ENCODE measurements at places on chromosomes 6 and 20.

DNA sequence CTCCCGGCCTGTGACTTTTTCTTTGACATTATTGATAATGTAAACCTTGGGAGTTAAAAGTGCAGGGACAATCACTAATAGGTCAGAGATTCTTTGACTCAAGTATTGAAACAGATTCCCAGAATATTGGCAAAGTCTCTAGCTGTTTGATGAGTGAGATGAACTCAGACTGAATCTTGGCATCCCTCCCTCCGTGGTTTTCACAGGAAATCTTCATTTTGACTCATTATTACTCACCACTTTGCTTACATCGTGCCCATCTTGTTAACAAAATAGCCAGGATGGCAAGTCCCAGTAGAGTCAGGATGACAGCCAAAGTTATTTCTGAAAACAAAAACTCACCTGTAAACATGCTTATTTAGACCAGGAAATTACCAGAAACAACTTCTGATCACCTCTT lies 2.0 kb downstream of the TSBP1 start:
- DNase-seq: peak; percentile 28

DNA sequence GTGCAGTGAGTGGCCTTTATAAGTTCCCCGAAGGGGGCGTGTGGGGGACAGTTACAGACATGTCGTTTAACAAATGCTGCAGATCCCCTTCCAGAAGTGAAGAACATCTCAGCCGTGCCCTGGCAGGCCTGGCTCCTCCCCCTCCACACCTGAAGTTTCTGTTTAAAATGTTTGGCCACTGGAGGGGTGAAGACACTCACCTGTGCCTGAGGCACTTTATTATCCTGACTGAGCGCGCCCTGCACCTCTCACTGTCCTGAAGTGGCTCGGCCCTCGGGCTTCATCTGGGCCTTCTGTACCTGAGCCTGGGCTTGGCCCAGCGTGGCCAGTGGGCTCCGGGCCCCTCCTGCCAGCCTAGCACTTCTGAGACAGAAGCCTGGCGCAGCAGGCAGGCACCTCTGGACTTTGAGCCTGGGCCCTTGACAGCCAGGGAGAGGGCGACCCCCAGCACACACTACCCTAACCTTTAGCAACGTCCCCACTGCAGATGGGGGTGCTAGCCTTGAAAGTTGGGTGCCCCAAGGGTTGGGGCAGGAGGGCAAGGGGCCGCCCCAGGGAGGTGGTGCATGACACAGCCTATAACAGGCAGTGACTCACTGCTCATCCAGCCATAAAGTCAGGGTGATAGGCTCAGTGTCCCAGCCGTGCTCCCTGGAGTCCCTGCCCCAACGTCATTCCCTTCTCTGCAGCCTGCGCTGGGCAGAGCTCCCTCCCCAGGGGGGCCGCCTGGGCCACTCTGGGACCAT lies 13.6 kb upstream of the GATA5 start:
- DNase-seq: no peak

DNA sequence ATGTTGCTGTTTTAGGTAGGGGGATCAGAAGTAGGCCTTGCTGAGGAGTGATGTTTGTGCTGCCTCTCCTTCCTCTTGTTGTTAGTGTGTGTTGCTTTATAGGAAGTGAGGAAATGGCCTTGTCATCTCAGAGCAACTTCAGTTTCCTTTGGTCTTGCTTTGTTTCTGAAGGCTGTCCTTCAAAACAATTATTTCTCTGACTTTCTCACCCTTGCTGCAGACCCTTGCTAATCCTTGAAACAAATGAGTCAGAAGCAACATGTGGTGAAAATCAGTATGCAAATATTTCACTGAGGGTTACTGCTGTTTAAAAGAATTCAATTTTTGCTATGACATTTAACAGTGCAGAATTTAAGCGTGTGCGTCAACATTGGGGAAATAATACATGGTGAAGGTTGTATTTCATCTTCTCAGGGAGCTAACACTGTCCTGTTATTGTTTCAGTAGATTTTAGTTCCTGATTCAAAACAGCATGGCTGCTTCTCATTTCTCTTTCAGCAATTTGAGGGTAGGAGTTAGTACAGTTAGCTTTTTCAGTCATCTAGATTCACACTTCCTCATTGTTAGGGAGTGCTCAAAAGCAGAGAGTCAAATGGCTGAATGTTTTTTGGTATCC lies 13.8 kb downstream of the RNF144B start:
- DNase-seq: no peak

- DNase-seq: no peak
Measured at GRCh38 chr20:62782149-62782892, 14.0 kb upstream of the MRGBP start.

DNA sequence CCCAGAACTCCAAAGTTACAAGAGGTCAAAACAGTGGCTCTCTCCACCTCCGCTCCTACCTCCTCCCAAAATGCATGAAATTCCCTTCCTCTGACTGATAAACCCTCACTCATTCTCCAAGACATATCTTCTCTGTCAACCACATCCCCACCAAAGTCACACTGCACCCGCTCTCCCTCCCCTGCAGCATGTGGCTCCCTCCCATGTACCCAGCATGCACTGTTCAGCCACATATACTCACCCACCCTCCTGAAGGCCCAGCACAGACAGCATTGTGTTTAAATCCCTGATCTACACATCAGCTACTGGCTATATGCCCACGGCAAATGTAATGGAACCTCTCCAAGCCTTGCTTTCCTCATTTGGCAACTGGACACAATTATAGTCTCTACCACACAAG lies 5.5 kb upstream of the POU5F1 start:
- no peak for DNase-seq

GRCh38 chr20:13028673-13029072 lies 19.9 kb downstream of the SPTLC3 start:
- no peak for DNase-seq

DNA sequence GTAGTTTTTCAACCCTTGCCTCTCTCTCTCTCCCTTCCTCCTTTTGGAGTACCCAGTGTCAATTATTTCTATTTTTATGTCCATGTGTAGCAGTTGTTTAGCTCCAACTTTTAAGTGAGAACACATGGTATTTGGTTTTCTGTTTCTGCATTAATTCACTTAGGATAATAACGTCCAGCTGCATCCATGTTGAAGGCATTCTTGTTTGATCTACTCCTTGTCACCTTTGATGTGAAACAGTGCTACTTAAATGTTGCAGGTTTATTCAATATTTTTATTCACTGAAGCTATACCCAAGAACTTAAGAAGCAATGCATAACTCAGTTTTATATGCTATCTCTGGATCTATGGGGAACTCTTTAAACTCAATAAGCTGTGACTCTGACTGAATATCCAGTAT lies 465.2 kb upstream of the ADGRB3 start:
- no peak for DNase-seq

DNA sequence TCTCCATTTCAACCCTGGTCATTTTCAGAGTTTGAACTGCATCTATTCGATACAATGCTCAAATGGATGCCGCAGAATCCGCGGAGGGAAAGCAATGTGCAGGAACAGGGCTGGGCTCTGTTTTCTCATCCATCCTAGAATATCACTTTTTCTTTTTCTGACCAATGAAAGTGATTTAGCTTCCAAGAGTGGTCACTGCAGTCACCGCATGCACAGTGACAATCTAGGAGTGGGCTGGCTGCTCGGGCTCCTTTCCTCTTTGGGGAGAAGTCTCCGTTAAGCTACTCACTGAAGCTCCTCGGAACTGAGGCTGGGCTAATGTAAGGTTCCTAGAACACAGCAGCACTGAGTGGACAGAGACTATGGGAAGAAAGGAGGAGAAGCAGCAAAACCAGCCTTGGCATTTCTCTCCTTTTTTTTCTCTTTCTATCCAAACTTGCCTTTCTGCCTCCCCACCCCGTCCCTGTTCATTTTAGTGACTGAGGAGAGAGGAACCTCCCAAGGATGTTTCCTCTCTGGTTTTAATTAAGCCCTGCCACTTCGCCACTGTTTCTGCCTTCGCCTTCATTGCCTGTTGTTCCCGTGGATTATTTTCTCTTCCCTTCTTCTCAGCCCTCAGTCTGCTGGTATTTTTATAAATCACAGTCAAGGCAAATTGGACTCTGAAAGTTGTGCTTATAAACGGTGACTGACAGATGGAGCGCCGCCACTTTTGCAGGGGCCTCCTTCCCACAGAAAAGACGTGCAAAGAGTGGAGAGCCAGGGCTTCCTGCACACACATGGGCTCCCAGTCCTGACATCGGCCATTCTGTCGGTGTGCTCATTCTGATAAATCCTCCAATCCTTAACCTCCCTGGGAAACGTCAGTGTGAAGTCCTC lies 41.1 kb downstream of the RAMACL start:
- DNase-seq: no peak

GRCh38 chr20:25382704-25383370 lies 7.8 kb downstream of the ABHD12 start:
- DNase-seq: no peak

GRCh38 chr6:110626442-110626841 lies 150.0 kb upstream of the SLC22A16 start:
- no peak for DNase-seq

DNA sequence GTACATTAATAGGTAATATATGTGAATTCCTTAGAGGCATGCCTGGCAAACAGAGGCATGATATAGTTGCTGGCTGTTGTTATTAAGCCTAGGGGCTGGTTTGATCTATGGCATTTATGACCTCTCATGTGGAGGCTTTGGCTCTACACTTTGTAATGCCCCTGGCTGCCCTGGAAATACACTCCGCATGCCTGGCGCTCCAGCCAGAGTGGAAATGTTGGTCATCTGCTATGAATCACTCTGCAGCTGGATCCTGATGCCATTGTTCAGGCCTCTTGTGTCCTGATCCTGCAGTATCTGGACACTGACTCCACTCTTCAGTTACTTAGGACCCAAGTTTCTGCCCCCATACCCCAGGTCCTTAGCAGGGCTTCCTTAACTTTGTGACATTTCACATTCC lies 200.5 kb upstream of the PCSK2 start:
- DNase-seq: no peak

- no peak for DNase-seq
Measured at GRCh38 chr6:10395171-10395703, 19.6 kb downstream of the TFAP2A start.

DNA sequence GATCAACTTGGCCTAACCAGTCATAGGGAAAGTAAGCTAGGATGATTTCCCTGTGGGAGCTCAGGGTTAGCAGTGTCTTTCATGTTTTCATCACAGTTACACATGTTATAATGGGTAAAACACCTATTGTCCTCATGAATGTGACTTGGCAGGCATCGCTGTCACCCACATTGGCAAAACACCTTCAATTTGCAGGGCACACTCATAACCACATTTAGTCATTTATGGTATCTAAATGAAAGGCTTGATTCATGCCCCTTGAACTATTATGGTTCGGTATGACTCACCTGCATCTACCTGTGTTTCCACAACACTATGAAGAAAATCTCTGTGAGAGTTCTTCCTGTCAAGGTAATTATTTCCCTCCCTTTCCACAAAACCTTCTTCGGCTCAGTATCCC lies 49.2 kb downstream of the FRK start:
- DNase-seq: no peak

DNA sequence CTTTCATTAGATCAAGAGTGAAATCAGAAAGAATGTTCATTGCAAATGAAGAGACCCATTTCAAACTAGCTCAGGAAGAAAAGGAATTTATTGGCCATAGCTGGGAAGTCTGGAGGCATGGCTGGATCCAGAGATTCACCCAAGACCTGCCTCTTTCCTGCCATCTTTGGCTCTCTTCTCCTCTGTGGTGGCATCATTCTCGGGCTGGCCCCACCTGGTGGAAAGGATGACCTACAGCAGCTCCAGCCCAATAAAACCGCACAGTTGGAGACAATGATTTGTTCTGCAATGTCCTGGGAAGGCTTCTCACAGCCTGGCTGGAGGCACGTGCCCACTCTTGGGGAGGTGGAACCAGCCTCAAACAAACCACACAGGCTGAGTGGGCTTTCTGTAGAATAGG lies 18.1 kb upstream of the FERMT1 start:
- DNase-seq: no peak

GRCh38 chr6:43990627-43991619 lies 136.3 kb downstream of the MRPL14 start:
- DNase-seq: no peak

DNA sequence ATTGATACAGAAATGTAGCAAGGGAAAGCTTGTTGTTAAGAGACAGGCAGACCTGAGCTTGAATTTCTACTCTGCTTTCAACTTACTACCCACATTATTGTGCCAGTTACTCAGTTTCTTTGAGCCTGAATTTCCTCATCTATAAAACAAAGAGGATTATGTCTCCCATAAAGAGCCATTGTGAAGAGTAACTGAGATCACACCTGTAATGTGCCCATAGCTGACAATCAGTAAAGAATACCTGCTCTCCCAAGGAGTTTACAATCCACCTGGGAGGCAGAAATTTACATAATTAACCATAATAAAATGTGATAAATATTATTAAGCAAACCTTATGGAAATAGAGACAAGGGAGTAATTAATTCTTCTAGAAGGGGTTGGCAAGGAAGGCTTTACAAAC lies 204.9 kb downstream of the EPM2A start:
- no peak for DNase-seq

GRCh38 chr20:38369389-38369788 lies 23.1 kb downstream of the LBP start:
- DNase-seq: no peak

DNA sequence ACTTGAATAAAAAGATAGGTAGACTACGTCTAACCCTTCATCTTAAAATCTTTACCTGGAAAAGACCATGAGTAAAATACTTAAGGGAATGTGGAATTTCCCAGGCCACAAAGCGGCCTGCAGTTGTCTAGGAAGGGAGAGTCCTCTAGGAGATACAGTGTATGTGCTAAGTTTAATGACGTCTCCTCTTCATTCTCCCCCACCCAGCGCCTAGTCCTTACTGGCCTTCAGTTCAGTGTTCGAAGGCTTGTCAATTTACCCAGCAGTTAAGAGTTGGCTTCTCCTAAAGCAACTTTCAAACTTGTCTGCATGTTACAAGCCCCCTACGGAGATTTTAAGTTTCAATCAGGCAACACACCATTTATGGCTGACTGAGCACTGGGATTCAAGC lies 35.2 kb downstream of the HFE start:
- no peak for DNase-seq

GRCh38 chr6:5286780-5287179 lies 25.5 kb downstream of the FARS2 start:
- no peak for DNase-seq

GRCh38 chr6:125987026-125987617 lies 782 bp downstream of the TRMT11 start:
- DNase-seq: no peak

- DNase-seq: peak; percentile 71
Measured at GRCh38 chr20:45344168-45344860, 3.9 kb downstream of the SDC4 start.

DNA sequence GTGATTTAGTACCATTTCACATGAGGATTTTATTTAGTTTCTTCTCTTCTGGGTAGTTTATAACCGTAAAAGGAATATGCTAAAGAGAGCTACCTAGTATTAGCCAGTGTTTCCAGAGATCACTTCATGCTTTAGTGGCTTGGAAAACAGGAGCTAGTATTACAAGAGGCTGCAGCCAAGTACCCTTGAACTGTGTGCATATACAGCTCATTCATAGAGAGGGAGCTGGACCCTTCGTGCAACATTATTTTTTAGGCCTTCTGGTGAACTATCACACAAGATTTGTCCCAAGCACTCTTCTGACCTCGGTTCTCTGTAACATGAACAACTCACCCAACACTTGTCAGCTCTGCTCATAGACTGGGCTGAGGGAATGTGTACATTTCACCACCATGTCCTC lies 74.9 kb upstream of the RIN2 start:
- DNase-seq: no peak

Data from AG09309 (cell line).